GM03348 (cell line): ENCODE measurements at places on chromosomes 3 and 15.
A peak's percentile ranks its signal among the peaks of the same experiment; 100 is the strongest.

- no peak for DNase-seq
These were observed 397.6 kb downstream of the GBE1 start for GRCh38 chr3:81363816-81364215.

DNA sequence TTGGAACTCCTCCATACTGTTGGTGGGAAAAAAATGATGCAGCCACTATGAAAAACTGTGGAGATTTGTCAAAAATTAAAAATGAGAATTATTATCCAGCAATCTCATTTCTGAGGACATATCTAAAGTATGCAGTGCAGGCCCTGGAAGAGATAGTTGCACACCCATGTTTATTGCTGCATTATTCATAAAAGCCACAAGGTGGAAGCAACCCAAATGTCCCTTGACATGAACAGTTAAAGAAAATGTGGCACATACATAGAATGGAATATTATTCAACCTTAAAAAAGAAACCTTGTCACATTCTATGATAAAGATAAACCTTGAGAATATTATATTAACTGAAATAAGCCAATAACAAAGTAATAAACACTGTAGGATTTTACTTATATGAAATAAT lies 80.9 kb upstream of the ARHGEF26 start:
- DNase-seq, result no peak

GRCh38 chr15:100226107-100226506 lies 115.7 kb downstream of the ADAMTS17 start:
- no peak for DNase-seq

DNA sequence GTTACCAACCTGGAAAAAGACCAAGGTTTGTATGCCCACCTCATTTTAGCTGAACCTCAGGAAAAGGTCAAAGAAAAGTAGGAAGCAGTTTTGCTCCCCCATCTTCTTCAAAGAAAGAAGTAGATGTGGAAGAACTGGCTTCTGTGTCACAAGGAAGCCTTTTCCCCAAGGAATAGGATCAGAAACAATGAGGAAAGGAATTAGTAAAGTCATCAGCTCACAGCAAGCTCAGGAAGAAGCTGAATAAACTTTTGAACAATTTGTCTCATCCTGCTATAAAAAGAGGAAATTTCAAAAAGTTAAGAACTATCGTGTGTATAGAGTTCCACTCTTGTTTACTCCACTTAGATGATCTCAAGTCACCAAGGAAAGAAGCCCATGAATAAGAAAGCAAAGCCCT lies 174.2 kb downstream of the PDE8A start:
- no peak for DNase-seq

DNA sequence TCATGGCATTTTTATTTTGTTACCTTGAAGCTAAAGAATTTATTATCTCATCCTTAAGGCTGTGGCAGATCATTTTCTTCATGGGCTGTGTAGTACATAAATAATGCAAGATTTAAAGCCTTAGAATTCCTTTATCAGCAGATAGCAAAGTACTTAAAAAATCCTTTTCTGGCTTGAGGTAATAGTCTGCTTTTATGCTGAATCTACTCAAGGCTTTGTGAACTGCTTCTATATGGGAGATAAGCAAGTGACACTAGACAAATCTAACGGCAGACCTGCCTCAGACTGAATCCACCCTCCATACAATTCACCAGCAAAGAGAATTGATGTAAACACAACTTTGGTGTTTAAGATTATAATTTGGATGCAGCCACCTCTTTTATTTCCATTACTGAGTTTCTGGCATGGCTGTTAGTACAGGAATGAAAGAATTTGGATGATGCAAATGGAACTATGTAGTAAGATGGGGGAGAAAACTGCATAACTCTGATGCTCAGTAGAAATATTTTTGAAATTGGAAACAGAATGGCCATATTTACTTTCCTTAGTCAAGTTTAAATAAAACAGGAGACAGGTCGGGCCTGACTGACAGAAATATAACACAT lies 1121.5 kb downstream of the NAALADL2 start:
- peak; percentile 54 for DNase-seq

DNA sequence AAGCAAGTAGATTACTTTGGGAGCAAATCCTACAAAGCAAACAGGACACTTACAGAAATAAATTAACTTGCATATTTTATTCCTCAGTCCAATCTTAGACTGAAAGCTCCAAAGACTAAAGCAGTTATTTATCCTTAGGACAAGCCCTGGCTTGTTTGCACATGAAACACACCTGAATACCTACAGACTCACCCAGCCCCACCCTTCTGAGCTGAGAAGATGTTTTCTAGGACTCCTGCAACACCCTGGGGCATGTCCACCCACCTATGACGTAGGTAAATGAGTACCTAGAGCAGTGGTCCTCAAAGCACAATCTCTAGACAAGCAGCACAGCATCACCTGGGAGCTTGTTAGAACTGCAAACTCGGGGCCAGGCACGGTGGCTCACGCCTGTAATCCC lies 80.8 kb downstream of the ANXA2 start:
- DNase-seq, result no peak

- peak; percentile 81 for DNase-seq
These were observed 32.4 kb downstream of the CDAN1 start for GRCh38 chr15:42704492-42704926.
